ENCODE measurements at places on chromosomes 3 and 15.

DNA sequence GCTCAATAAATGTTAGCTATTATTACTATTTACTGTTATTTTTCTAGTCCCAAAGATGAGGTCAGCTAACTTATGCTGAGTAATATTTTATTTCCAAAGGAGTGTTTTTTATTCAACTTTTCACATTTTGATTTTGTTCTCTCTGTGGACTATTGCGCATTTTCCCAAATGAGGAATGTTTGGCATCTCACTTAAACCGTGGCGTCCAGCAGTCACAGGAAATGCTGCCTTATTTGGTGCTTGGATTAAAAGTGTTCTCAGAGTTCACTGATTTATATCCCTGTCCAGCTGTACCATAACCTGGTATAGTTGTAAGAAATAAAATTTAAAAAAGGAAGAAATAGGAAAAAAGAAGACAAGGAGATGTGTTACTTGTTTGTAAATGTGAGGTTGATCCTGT is 166.8 kb downstream of the THSD4 start:
- no peak for DNase-seq

GRCh38 chr3:102183623-102184022 is 251.2 kb upstream of the ZPLD1 start:
- DNase-seq: no peak

- DNase-seq: no peak
These were observed 139.7 kb upstream of the CFAP20DC start for GRCh38 chr3:59189526-59189925.

GRCh38 chr15:99180086-99180963 is 69.1 kb downstream of the TTC23 start:
- DNase-seq: no peak

GRCh38 chr3:64561325-64561843 is 126.4 kb downstream of the ADAMTS9 start:
- no peak for DNase-seq

DNA sequence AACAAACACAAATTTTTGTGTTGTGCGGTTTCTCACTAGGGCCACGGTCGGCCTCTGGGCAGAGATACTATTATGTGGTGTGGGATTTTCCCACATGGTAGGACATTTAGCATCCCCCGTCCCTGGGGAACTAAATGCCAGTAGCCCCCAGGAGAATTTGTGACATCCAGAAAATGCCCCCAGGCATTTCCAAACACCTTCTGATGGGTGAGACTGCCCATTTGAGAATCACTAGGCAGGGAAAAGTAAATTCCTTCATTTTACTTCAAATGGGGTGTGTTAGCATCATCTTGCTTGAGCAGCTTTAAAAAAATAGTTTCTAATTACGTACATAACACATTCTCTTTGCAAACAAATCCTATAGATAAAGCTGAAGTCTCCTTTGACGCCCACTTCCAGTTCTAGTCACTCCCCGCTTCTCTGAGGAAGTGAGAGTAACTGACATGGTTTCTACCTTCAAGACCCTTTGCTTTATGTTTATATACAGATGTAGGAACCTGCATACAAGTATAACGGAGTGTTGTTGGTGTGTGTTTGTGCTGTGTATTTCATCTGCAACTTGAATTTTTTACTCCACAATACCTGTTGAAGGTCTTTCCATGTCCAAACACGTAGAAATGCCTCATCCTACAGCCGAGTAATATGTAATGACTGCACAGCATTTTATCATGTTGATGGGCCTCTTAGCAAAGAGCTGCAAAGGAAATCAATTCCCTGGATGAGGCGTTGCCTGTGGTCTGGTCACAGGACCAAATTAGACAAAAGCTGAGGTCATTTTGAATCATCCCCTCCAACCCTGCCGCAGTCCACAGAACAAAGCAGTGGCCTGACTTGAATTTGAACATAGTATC is 31.4 kb upstream of the ZBTB38 start:
- DNase-seq: peak; percentile 95

DNA sequence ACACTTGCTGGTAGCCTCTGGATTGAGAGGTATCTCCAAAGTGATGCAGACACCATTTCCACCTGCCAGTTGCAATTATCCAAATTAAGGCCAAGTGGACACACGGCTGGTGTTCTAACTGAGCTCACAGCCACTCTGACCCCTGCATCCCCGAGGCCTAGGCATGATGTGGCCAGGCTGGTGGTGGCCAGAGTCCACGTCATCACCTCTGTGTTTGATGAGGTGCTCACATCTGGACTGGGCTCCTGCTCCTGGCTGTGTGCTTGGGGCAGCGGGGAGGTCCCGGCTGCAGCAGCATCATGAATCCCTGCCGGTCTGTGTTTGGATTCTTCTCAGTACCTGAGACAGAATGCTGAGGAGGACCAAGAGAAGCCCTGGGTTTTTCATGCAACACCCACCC is 4.9 kb downstream of the OXTR start:
- DNase-seq: no peak

- no peak for DNase-seq
These were observed 23.2 kb downstream of the GPR176 start for GRCh38 chr15:39896846-39897245.

DNA sequence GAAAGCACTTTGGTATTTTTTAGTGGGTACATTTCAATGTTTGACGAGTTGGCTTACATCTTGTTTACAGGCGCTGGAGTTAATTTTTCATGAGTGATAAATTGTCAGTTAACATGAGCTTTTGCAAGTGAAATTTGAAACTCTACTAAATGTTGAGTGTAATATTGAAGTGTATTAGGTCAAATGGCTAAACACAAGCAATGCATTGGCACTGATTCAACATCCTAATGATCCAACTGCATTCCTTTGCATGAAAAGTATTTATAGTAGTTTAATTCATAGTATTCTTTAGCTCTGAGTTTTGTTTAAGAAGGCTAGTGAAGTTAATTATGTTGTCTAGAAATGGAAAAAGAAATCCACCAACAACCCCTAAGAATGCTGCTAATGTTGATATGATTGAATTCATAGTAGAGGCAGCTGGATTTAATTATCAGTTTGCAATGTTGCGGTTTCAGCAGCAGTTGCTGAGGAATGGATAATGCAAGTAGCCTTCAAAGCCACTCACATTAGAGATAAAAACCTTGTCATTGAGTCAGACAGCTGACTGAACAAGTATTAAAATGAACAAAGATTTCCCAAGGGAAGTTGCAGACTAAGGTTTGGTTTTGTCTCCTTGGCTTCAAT is 245.6 kb upstream of the GOLIM4 start:
- DNase-seq: no peak

DNA sequence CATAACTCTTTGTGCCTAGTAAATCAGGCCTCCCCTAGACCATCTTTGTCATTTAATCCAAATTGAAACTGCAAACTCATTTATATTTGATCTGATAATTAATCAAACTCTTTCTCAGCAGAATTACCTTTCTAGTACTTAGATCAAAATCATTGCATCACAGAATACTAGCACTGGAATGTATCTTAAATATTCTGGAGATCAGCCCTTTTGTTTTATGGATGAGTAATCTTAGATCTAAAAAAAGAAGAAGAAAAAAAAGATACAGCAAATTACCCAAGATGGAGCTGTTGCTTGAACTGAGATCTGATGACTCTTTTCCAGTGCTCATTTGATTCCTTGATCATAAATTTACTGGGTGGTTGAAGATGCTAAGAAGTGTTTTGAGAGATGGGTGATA is 47.9 kb downstream of the NAALADL2 start:
- DNase-seq: no peak

DNA sequence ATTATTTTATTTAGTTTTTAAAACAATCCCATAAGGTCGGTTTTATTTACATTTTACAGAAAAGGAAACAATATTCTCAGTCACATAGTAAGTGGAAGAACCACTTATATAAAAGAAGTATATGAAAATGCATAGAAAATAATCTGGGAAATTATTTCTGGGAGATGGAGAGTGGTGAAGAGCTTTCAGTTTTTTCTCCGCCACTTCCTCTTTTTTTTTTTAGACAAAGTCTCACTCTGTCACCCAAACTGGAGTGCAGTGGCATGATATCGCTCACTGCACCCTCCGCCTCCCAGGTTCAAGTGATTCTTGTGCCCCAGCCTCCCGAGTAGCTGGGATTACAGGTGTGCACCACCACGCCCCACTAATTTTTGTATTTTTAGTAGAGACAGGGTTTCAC is 21.2 kb downstream of the RAD51 start:
- no peak for DNase-seq

DNA sequence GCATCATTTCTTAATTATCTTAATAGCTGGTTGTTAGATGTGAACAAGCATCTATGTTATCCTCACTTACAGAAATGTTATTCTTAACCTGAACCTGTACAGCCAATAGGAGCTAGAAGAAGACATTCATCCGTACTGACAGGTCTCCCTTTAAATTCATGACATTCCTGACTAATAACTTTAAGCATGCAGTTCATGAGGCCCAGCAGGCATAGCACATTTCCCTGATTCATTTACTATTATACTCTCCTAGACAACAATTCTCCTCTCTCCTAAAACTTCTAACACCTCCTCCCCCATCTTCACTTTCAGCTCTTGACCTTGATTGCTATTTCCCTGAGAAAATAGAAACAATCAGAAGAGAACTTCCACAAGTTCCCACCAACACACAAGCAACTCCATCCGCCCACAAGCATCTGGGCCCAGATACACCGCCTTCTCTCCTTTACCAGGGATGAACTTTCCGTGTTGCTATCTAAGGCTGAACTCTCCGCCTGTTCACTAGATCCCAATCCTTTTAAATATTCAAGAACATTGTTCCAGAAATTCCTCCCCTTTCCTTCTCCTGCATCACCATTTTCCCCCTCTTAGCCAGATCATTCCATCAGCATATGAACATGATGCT is 62.9 kb upstream of the SPRED1 start:
- DNase-seq: peak; percentile 32

DNA sequence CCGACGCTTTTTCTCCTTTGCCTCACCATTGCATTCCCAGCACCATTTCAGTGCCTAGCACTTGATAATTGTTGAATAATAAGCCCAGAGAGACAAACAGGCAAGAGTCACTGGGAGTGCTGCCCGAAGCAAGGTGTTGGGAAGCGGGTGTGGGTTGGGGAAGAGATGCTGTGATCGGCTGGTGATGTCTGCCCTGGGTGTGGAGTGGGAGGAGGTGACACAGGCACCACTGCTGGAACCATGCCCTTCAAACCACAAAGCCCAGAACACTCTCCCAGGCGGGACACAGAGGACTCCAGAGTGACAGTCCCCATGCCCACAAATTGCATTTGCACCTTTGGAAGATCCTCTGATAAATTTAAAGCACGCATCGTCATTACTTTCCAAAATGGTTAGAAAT is 148.2 kb downstream of the CHSY1 start:
- DNase-seq: no peak

- no peak for DNase-seq
These were observed 46.2 kb downstream of the CHL1 start for GRCh38 chr3:242602-243355.

DNA sequence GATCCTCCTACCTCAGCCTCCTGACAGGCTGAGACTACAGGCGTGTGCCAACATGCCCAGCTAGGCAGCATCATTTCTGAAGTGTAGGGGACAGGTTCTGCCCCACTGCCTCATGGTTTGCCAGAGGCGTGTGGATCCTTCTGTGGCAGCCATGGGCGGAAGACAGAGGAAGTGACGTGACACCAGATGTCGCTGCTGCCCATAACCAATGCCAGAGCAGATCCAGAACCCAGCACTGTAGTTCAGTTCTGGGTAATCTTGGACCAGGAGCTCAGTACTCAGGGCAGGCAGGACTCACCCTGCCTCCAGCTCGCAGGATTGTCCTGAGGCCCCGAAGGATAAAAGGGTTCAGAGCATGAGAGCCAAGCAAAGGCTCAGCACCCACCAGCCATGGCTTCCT is 8.2 kb downstream of the RBPMS2 start:
- no peak for DNase-seq

DNA sequence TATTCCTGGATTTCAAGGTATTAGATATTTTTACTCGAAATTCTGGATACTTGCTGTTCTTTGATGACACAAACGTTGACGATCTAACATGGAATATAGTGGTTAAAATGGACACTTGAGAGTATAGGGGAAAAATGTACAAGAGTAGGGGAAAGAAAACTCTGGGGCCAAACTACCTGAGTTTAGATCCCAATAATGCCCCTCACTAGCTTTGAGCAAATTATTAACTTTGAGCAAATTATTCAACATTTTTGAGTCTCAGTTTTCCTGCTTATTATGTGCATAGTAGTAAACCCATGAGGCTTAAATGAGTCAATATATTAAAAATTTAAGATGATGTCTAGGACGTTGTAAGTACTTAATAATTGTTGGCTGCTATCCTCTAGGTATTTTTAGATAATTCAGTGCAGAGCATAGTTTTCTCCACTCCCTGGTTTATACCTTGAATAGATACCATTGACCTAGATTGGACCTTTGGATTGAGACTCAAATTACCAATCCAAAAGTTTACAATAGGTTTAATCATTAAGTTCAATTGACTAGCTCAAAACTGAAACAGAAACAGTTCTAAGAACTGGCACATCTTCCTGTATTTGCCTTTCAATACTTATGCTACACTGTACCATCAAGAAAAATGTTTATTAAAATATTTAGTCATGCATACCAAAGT is 4.5 kb downstream of the ADGRG7 start:
- DNase-seq: no peak

GRCh38 chr15:36090286-36090946 is 489.0 kb upstream of the CDIN1 start:
- no peak for DNase-seq

- DNase-seq: no peak
These were observed 58.5 kb downstream of the MGLL start for GRCh38 chr3:127763816-127764215.

DNA sequence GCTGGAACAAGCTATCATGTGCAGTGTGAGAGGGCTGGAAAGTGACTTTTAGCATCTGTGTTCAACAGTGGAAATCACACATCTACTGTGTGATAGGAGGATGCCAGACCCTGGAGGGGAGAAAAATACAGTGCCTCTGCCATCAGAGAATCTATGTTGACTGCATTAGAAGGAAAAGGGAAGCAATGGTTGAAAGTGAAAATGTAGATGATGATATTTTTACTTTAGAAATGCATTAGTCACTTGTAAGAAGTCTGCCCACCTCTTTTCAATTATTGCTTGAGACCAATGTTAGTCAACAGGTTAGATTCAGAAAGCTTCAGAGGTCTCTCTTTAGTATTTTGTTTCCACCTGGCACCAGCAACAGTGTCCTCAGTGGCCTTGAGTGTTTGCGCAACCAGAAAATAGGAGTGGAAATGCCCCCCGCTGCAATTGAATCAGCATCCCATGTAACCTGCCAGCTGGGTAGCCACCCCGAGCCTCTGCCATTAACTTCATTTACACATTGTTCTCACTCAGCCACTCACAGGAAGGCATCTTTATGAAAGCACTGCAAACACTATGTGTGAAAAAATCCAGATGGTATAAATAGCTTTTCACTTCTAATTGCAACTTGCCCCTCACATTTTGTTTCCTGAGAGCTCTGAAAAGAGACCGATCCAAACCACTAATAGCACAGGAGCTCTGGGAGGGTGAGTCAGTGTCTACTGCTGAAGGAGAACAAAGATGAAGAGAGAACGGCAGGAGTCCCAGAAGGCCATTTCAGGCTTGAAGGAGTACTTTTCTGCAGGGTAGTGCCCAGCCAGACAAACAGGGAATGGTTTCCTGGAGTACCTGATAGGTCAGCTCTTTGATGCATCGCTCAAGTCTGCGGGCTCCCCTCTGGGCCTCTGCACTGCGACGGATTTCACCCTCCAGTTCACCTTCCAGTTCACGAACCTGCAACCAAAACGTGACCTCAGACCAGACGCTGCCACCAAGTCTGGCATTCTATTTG is 92.1 kb downstream of the HHLA2 start:
- DNase-seq: no peak

GRCh38 chr15:91950054-91950453 is 96.5 kb downstream of the SLCO3A1 start:
- DNase-seq: no peak

- DNase-seq: no peak
These were observed 214.4 kb upstream of the CBLB start for GRCh38 chr3:106083207-106083606.

- no peak for DNase-seq
These were observed 40.7 kb downstream of the FEM1B start for GRCh38 chr15:68318008-68318835.
